Placental pericyte (primary cell): ENCODE measurements at places on chromosomes 5 and 9. TPM values are rescaled to one million over a fixed set of nuclear protein-coding genes. Genes with fewer than 3 reads are reported as not detected.

The TRIM7 gene
- 1.1 and 3.4 TPM in 2 replicates for total RNA-seq

The CDC20B gene
- not detected in 2 replicates for total RNA-seq

The F2RL2 gene
- total RNA-seq = 6.6 and 7.7 TPM in 2 replicates

The RGS7BP gene
- not detected in 2 replicates for total RNA-seq

The SLC6A19 gene
- total RNA-seq = not detected in 2 replicates

The PLAC8L1 gene
- not detected in 2 replicates for total RNA-seq

The SOHLH1 gene
- total RNA-seq = not detected in 2 replicates

The DHFR gene
- total RNA-seq = 6.1 and 38.4 TPM in 2 replicates

The FCN1 gene
- not detected in 2 replicates for total RNA-seq

The MAPK9 gene
- total RNA-seq = 30.4 and 39.9 TPM in 2 replicates

The SHC3 gene
- total RNA-seq = 2.4 and 15.3 TPM in 2 replicates

The SOWAHA gene
- not detected in 2 replicates for total RNA-seq

The FRRS1L gene
- total RNA-seq = not detected in 2 replicates

The STK32A gene
- 0.66 and 1.4 TPM in 2 replicates for total RNA-seq

The NR5A1 gene
- total RNA-seq = not detected in 2 replicates

The TAF1L gene
- total RNA-seq = under 0.01 TPM in 1 of 2 replicates, not detected in the other

The ADAMTS12 gene
- total RNA-seq = 135 and 203 TPM in 2 replicates

The GABRA1 gene
- not detected in 2 replicates for total RNA-seq

The TPPP gene
- total RNA-seq = under 0.01 and 0.14 TPM in 2 replicates

The CDH9 gene
- not detected in 2 replicates for total RNA-seq

The PTPRD gene
- total RNA-seq = 3.1 and 4.6 TPM in 2 replicates

The NADK2 gene
- total RNA-seq = 19.5 and 31.3 TPM in 2 replicates
